ENCODE measurements at places on chromosomes 12 and 14. TPM values are rescaled to one million over a fixed set of nuclear protein-coding genes. Genes with fewer than 3 reads are reported as not detected.

The ABCC9 gene
- 0.11 TPM for total RNA-seq

The BDKRB2 gene
- under 0.01 TPM for total RNA-seq

The FLRT2 gene
- total RNA-seq: 100 TPM

The ZFHX2 gene
- total RNA-seq: 0.11 TPM

The FGFR1OP2 gene
- 107 TPM for total RNA-seq

The TAS2R43 gene
- not detected for total RNA-seq

The OR10AD1 gene
- total RNA-seq: not detected

The RASAL1 gene
- not detected for total RNA-seq

The YBX3 gene
- total RNA-seq: 157 TPM

The FOXN4 gene
- total RNA-seq: not detected

The TSPAN19 gene
- total RNA-seq: 0.09 TPM

The ARID4A gene
- 17.6 TPM for total RNA-seq
